ENCODE measurements at places on chromosomes 11 and 22. TPM values are rescaled to one million over a fixed set of nuclear protein-coding genes. Genes with fewer than 3 reads are reported as not detected.

Gene WNT7B
- total RNA-seq = 0.18 TPM

DNA sequence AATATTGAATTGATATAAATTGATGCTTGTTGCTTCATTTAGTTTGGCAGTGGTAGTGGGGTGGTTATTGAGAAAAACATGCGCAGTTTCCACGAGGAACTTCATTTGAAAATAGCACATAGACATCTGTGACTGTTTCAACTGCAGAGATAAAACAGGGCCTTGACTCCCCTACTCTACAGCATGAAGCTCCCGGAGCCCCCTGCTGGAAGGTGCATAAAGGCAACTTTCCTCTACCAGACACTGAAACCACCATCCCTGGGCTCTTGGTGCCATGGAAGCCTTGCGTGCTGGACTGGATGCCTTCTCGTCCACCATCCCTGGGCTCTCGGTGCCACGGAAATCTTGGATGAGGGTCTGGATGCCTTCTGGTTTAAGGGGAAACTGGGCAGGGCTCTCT, 195.9 kb downstream of the CSNK2A3 start:
- DNase-seq = peak; percentile 67

GRCh38 chr11:108032800-108033199, 24.1 kb downstream of the CUL5 start:
- no peak for DNase-seq

DNA sequence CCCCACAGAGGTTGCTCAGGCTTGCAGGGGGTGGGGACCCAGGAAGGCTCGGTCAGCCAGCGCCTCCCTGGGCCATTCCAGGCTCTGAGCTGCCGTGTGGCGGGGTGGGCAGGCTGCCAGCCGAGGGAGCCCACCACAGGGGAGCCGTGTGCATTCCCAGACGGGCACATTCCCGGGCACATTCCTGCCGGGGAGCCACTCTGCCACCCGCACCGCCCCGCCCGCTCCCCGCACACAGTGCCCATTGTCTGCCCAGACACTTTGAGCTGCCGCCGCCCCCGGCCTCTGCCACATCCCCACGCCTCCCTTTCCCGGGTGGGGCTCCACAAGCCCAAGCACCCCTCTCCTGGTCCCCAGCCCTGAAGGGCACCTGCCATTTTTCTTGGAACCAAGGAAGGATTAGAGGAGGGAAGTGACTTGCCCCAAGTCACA, 27.4 kb downstream of the RPL3 start:
- no peak for DNase-seq

Gene BTG4
- total RNA-seq = not detected

DNA sequence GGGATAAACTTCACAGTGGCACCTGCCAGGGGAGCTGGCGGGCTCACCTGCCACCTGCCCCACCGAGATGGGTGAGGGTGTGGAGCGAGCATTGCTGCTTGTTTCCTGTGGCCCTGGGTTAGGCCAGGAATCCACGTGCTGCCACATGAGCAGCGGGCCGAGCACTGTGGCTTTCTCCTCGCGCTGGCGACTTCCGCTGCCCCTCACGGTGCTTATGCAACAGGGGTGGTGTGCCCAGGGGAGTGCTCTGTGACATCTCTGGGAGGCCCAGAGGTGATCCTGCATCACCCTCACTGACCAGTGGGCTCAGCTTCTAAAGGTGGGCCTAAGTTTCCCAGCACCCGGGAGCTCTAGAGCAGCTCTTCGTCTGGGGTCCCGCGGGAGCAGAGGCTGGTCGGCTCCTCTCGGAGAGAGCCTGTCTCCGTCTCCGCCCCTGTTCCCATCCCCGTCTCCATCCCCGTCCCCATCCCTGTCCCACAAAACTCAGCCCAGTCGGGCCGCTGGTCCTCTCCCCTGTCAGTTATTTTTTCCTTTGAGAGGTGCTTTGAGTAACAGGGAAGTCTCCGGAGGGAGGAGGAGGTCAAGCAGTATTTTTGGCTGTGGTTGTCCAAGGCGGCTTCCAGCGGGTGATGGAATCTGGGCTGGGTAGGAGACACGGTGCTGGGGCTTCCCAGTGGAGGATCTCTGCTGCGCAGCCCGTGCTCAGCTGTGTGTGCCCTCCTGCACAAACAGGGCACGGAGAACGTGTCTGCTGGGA, 42.5 kb downstream of the AP2A2 start:
- DNase-seq = no peak

- DNase-seq = no peak
Measured at GRCh38 chr11:30106222-30107181, 89.7 kb upstream of the KCNA4 start.

DNA sequence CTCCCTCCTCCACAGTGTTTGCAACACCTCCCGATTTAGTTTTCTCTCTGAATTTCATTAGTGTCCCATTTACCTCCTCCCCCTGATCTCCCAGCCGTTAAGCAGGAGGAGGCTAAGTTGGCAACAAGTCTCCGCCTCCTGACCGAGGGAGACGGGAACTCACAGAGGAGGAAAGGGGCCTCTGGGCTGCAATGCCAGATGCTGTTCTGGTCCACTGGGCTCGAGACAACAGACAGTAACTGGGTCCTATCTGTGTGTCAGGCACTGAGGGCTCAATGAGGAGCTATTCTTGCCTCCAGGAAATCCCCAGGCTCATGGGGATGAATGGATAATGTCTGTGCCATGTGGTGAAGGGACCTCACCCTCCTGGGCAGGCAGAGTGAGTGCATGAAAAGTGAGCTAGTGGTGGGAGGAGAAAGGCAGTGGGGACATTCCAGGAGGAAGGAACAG, 228.1 kb downstream of the TENM4 start:
- no peak for DNase-seq

- no peak for DNase-seq
Measured at GRCh38 chr11:75167617-75168016, 16.7 kb downstream of the SLCO2B1 start.

DNA sequence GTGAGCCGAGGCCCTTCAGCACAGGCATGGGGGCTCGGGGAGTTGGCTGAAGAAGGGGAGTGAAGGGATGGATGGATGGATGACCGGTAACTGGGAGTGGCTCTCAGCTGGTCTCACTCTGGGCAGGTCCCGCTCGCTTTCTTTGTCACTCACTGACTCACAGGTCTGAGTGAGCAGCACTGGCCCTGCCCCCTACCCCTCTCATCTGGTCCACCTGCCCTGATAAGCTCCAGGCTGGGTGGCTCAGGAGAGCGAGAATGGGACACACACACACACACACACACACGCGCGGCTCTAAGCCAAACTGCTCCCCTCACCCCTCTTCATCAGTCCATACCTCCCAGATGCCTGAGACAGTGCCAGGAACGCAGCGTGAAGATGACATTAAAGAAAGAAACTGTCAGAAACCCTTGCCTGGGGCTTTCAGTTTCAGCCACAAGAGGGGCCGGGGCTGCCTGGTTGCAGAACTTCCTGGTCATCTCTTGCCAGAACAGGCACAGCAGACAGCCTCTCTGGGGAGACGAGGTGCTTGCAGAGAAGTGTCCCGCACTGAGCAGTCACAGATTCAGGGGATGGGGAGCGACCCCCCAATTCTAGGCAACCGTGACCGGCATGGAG, 16.5 kb upstream of the SHISAL1 start:
- no peak for DNase-seq

GRCh38 chr11:1532014-1532586, 40.0 kb downstream of the DUSP8 start:
- DNase-seq = no peak

GRCh38 chr22:44536411-44536810, 38.4 kb upstream of the RTL6 start:
- DNase-seq = no peak

- no peak for DNase-seq
Measured at GRCh38 chr11:58912124-58912523, 27.2 kb upstream of the GLYATL1 start.

Gene MRPL21
- total RNA-seq = 82.3 TPM

DNA sequence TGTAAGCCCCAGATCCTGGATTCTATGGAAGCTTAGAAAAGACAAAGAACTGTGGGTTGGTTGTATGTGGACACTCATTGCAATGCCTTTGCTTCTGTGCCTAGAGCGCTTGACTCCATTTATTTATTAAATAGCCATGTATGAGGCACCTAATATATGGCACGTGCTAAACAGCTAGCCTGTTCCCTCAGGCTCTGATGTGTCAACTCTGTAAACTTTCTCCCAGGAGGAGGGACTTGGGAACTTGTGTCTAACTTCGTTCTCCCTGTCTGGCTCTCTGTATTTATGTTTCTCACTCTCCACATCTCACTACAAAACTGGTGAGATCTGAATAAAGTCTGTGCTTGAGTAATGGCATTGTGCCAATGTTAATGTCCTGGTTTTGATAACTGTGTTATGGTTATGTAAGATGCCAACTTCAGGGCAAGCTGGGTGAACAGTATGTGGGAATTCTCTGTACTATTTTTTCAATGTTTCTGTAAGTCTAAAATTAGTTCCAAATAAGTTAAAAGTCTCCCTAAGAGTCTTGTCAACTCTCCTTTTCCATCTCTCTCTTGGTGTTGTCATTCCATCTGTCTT, 34.1 kb upstream of the ZBTB16 start:
- no peak for DNase-seq

- no peak for DNase-seq
Measured at GRCh38 chr22:45475063-45475747, 27.5 kb upstream of the FBLN1 start.

Gene RFPL3
- not detected for total RNA-seq

GRCh38 chr11:235609-235996, 539 bp downstream of the SIRT3 start:
- no peak for DNase-seq

Gene OR51B4
- total RNA-seq = not detected

DNA sequence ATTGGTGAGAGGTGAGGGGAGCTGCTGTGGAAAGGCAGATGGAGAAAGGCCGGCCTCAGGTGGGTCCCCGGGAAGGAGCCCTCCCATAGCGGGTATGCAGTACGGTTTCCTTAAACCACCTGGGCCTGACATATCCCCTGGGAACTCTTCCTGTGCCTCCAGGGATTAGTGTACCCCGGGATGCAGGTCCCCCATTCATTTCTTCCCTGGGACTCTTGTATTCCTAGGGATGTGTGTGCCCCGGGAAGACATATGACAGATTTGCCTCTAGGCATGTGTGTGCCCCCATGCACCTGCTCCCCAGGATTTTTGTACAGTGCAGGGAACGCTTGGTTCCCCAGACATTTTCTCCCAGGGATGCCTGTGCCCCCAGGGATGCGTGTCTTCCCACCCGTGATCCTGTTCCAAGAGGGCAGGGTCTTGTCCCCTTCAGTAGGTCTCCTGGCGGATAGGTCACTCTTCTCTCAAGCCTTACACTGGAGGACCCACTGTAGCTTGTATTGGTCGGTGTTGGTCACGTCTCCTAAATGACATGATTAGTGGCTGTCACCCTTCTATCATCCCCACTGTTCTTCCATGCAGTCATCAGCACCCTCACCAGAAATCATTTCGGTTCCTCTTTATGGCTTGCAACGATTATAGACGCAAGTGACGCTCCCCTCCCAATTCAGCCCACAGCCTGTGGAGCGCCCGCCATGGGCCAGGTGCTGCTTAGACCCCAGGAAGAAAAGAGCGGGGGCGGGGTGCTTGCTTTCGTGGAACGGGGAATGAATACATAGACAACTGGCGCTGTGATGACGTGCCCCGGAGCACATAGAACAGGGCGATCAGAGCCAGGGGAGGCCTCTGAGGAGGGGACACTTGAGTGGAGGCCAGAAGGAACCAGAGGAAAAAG, 1.3 kb downstream of the PARVB start:
- DNase-seq = no peak

Gene SGSM1
- 4.1 TPM for total RNA-seq

GRCh38 chr11:16312233-16312765, 44.0 kb downstream of the SOX6 start:
- no peak for DNase-seq

Gene DKK3
- total RNA-seq = 20.6 TPM

DNA sequence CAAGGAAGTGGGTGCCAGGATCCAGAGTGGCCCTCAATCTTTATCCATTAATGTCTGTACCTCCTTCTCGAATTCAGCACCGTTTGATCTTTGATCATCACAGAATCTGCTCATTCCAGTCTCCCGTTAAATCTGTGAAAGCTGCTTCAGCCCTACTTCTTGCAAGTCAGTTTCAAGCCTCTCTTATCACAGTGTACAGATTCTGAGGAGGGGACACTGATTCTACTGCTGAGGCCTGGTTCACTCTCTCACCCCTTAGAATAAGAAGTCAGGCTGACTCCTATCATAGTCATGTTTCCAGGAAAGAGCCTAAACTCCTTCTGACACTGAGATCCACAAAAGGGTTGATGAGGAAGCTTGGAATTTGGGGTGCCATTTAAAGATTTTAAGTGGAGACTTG, 39.0 kb downstream of the MAML2 start:
- DNase-seq = no peak

DNA sequence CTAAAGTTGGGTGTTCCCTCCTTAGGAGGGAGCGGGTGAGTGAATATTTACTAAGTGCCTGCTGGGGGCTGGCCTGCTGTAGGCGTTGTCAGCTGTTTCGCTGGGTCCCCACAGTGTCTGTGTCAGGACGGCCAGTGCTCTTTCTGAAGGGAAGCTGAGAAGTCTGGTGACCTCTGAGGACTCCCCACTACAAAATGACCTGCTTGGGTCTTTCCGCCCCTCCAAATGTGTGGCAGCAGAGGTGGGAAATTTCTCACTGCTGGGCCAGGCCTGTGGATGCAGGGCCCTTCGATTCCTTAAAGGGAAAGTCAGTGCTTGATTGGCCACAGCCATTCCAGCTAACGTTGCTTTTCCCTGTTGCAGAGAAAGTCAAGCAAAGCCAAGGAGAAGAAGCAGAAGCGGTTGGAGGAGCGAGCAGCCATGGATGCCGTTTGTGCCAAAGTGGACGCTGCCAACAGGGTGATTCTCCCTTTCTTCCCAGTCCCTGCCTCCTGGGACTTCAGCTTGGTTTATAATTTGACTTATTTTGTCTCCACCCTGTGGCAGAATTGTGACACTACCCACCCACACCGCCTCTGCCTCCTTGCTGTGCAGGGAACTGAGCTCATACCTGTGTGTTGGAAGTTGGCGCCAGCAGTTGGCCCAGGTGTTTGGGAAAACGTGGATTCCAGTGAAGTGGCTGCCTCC, 6.8 kb downstream of the NAA40 start:
- DNase-seq = peak; percentile 68

DNA sequence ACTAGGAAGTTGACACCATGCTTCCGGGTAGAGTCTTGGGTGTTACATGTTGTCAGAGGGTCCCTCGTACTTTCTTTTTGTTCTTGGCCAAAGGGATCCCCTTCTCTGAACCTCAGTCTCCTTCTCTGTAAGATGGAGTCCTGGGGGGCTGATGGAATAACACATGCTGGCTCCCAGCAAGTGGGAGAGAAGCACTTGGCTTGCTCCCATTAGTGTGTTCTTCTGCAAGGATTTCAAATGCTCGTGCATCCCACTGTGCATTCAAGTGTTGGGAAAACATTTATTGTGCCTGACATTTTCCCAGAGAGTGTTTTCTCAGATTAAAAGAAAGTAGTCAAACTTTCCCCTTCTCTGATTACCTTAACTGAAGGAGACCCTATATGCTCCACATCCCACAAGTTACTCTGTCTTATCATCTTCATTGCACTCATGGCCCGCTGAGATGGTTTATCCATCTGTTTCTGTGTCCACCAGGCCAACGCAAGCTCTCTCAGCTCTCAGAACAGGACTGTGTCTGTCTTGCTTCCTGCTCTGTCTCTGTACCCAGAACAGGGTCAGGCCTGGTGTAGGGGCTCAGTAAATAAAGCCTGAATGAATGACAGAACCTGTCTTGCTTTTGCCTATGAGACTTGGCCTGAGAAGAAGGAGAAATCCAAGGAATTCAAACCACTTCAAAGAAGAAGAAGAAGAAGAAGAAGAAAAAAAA, 16.0 kb upstream of the TIMP3 start:
- DNase-seq = no peak

GRCh38 chr11:83836883-83837654, 550.9 kb upstream of the CCDC90B start:
- peak; percentile 56 for DNase-seq

- no peak for DNase-seq
Measured at GRCh38 chr11:117554601-117555333, 227.1 kb downstream of the CEP164 start.
